Kasumi-1 (cell line): ENCODE measurements at places on chromosomes 5 and 9.
A peak's percentile ranks its signal among the peaks of the same experiment; 100 is the strongest.

- no peak for DNase-seq
These were observed 203.1 kb upstream of the EFNA5 start for GRCh38 chr5:107873877-107874276.

GRCh38 chr9:6671416-6671815, 25.9 kb upstream of the GLDC start:
- DNase-seq = no peak

GRCh38 chr5:85458319-85458718, 1073.6 kb upstream of the EDIL3 start:
- DNase-seq = no peak

DNA sequence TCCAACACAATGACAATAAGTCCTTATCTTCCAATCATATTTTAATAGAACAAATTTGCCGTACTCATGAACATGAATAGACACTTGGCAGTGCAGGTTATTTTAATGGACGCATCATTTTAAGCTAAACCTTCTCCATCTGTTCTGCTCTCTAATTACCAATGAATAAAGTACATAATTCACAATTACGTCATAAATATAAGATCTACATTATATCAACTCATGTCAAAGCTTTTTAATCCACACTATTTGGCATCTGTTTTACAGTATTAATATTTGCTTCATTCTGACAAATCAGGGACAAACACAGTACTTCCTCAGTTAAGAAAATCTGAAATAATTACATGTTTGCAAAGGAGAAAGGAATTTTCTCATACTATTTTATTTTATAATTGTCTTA, 344.1 kb upstream of the DMAC1 start:
- DNase-seq = no peak

- DNase-seq = no peak
These were observed 39.7 kb upstream of the POC5 start for GRCh38 chr5:75756981-75757380.

- no peak for DNase-seq
These were observed 135.9 kb upstream of the KLF4 start for GRCh38 chr9:107625383-107625984.

- DNase-seq = no peak
These were observed 164.2 kb upstream of the PUM3 start for GRCh38 chr9:3008091-3008490.

- no peak for DNase-seq
These were observed 52.4 kb downstream of the MTREX start for GRCh38 chr5:55360190-55360589.

DNA sequence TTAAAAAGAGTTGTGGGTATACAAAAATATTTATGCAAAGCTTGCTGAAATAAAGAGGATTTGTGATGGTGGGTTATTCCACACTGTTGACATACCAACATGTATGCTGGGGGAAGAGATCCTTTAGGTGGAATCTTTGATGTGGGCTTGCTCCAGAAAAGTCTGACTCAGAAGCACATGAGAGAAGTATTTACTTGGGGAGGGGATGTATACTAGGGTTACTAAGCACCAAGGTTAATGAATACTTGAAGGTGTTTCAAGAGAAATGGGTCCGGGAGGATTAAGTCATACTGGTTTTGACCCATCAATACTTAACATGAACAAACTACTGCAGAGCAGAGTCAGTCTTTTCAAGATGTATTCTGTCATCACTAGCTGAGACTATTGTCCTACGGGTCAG, 316.4 kb upstream of the GRIN3A start:
- no peak for DNase-seq

- DNase-seq = no peak
These were observed 306.6 kb downstream of the ADGRV1 start for GRCh38 chr5:90865180-90865579.

- peak; percentile 74 for DNase-seq
These were observed at the start of gene NSMF for GRCh38 chr9:137459152-137459600. Gene NSMF, minus strand, starts transcription at chr9:137459334. Its CDS starts 232 bp downstream, at chr9:137459102.

DNA sequence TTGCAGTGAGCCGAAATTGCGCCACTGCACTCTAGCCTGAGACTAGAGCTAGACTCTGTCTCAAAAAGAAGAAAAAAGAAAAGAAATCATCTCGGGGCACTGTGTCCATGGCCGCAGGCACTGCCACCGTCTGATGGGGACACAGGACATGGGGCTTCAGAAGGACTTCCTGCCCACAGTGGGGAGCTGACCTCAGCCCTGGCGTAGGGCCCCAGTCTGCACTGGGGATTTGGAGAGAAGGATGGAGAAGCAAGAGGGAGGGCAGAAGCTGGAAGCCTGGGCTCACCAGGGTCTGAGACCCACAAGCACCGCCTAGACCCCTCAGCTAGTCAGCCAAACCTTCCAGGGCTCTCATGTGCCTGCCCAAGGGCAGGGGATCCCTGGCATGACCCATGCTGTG, 4.1 kb upstream of the SARDH start:
- DNase-seq = no peak

GRCh38 chr5:177494346-177495195, 2.8 kb downstream of the PDLIM7 start:
- DNase-seq = peak; percentile 51

DNA sequence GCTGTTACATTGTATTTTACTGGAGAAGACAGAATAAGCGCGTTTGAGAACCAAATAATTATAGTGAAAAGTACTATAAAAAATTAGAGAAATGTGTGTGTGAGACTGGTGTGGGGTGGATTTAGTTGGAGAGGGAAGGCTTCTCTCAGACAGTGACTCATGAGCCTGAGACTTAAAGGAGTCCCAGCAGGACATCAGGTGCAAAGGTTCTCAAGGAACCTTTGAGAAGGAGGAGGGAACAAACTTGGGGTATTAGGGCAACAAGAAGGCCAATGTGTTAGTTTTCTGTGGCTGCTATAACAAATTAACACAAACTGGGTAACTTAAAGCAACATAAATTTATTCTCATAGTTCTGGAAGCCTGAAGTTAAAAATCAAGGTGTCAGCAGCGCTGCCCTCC, 4.9 kb downstream of the DDX4 start:
- DNase-seq = no peak

DNA sequence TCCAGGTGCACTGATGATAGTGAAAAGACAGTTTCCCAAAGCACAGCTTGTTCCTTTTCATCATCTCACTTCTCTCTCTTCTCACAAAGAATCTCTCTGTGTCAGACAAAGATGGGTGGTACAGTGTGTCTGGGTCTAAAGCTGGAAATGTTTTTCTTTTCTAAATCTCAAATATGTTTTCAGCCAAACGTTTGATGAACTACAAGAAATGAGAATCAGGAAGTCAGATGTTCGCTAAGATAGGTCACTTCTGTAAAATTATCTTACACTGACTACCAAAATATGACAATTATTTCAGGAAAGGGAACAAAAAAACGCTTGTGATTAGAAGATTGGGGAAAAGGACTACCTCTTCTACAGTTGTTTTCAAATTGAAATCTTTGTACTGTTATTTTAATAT, 708.8 kb downstream of the PTPRD start:
- DNase-seq = no peak

DNA sequence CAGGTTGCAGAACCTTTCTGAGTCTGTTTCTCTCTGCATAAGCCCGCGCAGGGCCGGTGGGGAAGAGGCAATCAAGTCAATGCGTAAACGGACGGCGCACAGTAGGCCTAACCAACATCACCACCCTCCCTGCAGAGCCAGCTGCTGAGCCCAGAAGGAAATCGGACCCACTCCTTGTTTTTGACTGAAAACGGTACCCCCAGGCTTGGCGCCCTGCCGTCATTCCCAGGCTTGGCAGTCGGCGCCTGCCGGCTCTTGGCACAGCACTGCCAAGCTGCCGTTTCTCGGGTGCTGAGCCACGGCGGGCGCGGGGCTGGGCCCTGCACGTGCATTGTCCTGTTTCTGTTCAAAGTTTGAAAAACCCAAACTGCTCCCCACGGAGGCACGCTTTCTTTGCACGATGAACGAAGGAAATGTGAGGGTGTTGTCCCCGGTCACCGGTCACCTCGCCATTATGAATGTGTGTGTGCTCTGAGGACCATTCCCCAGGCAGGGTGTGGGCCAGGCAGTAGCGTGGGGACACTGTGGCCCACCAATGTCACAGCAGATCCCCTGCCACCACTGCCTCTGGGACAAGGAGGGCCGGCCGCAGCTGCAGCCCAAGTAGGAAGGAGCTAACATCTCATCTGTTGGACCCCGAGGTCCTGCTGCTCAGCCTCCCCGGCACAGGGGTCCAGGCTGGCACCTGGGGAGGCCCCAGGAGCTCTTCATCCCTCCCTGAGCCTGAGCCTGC, 20.1 kb downstream of the FIBCD1 start:
- no peak for DNase-seq

- no peak for DNase-seq
These were observed 92.6 kb downstream of the OR2K2 start for GRCh38 chr9:111237447-111237846.

DNA sequence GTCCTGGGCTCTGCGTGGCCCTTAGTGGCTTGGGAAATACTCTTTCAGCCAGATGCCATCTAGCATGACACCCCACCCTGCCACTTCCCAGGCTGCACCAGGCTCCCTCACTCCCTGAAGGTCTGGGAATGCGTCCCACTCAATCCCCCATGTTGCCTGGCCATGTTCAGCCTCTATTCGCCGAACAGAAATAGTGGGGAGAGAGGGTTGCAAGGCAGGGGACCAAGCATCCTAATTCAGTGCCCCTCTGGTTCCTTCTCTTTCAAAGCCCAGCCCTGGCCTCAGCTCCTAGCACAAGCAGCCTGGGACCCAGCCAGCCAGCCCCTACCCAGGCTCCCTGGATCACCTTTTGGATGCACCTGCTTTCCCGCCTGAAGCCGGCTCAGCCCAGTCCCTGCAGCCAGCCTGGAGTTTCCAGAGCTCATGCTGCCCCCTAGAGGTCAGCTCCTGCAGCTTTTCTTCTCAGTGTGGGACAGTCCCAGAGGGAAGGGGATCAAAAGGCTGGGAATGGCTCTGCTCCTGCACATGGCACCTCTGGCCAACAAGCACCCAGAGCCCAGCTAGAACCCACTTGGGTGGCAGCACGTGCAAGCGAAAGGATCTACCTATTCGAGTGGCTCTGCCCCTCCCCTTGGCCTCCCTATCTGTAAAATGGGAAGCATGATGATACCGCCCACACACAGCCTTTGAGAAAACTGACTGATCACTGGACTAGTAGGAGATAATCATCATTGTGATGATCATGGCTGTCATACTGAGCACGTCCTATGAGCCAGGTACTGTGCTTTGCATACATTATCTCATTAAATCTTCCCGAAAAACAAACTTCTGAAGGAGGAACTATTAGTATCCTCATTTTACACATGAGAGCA, 48.7 kb upstream of the C5orf58 start:
- peak; percentile 53 for DNase-seq

- DNase-seq = no peak
These were observed 165.1 kb downstream of the CACNA1B start for GRCh38 chr9:138042640-138043039.

GRCh38 chr9:115328228-115328627, 210.3 kb upstream of the TNC start:
- DNase-seq = no peak

- DNase-seq = no peak
These were observed 1082.5 kb upstream of the WWC1 start for GRCh38 chr5:167208911-167209310.
